ENCODE measurements at places on chromosomes 4 and X.
A peak's percentile ranks its signal among the peaks of the same experiment; 100 is the strongest.

DNA sequence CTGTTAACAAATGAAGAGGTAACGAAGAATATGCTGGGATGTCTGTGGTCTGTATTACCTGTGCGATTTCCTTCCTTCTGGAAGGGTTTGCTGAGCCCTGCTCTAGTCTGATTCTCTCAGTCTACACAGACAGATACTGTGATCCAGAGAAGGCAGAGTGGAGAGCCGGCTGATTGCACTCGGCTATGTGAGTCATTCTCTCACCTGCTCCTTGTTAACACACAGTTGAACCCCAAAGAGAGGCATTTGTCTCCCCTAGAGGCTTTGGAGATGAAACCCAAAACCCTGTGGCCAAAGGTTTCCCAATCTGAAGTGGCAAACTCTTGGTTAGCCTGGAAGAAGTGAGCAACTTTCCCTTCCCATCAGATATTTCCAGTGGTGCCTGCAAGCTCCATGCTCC, 78.1 kb upstream of the GPC4 start:
- DNase-seq: no peak

- no peak for DNase-seq
These were observed 46.7 kb downstream of the TMEM154 start for GRCh38 chr4:152633118-152633517.

DNA sequence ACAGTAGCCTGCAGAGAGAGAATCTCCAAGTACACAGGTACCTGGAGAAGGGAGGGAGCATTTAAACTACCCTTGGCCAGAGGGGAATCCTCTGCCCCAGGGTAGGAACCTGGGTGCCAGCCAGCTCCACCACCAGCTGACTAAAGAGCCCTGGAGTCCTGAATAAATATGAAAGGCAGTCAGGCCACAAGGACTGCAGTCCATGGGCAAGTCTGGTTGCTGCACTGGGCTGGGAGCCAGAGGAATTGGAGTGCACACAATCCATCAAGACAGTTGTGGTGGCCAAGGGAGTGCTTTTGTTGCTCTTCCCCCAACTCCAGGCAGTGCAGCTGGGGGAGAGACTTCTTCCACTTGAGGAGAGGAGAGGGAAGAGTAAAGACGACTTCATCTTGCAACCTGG, 172.5 kb downstream of the HNRNPD start:
- no peak for DNase-seq

DNA sequence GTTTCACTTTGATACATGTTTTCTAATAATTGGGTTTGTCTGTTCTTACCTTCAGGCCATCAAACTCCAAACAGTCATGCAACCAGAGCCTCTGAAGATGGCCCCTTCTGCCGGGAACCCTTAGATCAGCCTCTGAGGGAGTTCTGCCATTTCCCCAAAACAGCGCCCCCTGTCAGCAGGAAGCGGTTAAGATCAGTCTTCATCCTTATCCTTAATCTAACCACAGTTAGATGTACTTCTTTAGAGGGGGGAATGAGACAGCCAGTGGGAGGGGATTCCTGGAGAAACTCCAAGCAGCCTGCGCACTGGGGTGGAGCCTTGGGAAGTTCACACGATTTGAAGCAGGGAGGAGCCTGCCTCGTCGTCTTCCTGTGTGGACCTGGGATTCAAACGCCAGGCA, 185.4 kb downstream of the INPP4B start:
- no peak for DNase-seq

GRCh38 chr4:113747949-113748348, 13.6 kb downstream of the CAMK2D start:
- no peak for DNase-seq

GRCh38 chr4:183636503-183636902, 22.5 kb downstream of the RWDD4 start:
- no peak for DNase-seq

DNA sequence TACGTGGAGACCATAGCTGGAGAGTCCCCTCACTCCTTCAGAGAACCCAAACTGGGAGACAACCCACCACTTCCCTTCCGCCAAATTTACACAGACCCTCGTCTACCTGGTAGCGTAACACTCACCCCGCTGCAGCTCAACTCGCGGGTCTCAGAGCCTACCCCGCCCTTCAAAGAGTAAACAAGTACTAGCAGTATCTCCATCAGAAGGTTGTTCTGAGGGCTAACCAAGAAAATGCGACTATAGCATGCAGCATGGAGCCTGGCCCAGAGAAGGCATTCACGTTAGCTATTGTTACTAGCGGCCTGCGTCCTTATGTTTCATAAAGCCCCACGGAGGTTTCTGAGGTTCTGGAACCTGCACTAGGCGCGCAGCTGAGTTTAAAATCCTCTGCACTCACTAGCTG, 531 bp upstream of the MANBA start:
- DNase-seq: peak; percentile 55

- no peak for DNase-seq
These were observed 105.4 kb upstream of the ANK2 start for GRCh38 chr4:112944006-112944405.

- no peak for DNase-seq
These were observed 620.2 kb upstream of the INTU start for GRCh38 chr4:127012549-127012948.

- DNase-seq: no peak
These were observed 4.3 kb upstream of the WDR13 start for GRCh38 chrX:48592971-48593370.

DNA sequence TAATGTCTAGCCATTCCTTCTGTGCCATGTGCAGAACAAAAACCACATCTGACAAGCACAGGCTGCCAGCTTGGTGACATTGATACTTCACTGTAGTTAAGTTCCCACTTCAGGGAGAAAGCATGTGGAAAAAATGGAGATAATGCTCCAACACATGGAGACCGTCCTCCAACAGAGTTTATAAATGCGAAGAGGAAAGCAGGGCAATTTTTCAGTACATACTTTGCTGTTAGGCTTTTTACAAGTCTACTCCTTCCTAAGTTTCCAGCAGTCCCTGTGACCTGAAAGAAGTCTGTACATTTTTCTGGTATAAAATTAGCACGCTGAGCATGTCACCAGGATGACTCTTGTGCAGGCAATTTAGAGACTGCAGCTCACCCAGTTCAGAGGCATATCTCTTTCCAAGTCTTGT, 766.9 kb upstream of the IGFBP7 start:
- no peak for DNase-seq

- DNase-seq: no peak
These were observed 3.7 kb upstream of the BEX4 start for GRCh38 chrX:103211012-103211715.

DNA sequence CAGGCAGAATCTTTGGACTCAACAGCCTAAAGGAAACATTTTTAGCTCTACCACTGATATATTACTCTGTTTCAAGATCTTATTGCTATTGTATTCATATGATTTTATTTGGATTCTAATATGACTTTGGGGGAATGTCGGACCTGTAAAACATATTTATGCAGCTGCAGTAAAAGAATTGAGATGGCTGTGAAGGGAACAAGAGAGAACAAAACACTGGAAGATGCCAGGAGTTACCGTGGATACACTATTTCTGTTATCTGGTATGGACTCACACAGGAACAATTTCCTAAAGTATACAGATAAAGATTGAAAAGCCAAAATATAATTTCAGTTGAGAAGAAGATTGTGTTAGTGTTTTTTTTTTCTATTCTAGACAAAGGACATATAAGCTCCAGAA, 113.0 kb upstream of the DCLK2 start:
- DNase-seq: no peak

- DNase-seq: no peak
These were observed 15.4 kb upstream of the HSFX2 start for GRCh38 chrX:149610511-149610910.

- DNase-seq: no peak
These were observed 35.6 kb upstream of the CDKN2AIP start for GRCh38 chr4:183408796-183409195.

DNA sequence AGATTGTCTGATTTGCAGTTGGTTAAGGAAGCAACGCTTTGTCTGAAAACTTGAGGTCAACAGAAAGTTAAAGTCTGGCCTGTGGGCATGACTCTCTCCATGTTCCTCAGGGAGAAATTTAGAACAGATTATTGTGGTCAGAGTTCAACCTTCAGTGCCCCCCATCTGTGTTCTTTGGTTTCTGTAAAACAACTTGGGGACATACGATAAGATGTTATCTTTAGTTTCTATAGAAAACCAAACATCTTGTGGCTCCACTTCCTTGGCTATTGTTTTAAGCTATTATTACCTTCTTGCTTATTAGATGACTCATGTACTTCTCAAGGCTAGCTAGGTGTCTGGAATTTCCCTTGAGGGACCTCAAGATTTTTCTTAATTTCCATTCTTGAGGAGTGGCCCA, 507.7 kb downstream of the PDHA2 start:
- DNase-seq: no peak

- no peak for DNase-seq
These were observed 254.8 kb downstream of the PCDH10 start for GRCh38 chr4:133403913-133404312.

DNA sequence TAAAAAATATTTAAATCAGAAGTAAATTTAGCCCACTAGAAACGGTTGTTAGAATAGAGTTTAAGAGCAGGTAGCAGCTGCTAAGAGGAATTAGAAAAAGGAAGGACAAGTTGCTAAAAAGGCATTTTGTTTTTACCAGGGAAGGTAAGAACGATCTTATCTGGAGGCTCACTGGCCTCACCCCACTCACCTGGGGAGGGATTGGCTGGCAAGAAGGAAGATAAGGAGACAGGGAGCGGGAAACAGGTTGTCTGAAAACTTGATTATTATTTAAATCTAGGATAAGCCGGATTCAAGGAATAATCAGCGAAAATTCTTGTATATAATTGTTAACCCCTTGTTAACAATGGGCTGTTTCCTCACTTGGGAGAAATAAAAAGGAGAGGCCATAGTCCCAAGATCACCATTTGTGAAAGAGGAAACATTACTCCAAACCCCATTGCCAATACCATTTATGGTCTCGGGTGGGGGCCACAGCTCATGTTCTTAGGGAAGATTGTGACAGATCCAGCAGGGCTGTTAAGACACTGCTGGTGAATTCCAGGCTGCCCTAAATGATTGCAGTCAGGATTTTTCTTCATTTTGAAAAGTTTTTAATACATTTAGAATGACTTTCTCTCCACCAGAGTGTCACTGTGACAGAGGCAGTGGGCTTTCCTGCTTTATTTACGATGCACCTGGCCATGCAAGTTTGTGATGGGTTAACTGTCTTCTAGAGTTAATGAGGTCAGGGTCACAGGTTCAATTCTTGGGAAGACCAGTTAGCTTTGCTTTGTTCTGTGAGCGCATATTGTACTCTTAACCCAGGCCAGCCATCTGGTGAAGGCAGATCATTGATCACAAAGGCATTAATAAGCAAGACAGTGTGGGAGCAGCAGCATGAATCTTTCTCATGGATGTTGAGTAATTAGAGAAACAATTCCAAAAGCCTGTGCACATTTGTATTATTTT, 106.6 kb downstream of the CEP135 start:
- DNase-seq: no peak

DNA sequence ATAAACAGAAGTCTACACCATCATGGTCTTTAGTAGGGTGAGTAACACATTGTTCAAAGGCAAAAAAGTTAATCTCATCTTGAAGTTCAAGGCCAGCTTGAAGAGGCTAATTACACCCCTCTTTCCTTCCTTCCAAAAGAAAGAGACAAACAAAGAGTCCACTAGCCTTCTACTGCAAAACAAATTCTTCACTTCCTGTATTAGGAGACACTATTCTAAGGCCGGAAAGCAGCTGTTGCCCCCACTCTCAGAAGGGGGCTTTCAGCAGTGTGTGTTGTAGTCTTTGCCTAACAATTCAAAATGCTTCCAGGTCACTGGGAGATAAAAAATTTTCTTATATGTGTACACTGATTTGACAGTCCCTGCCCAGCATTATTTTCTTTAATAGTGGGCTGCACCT, 25.1 kb downstream of the RASGEF1B start:
- no peak for DNase-seq

DNA sequence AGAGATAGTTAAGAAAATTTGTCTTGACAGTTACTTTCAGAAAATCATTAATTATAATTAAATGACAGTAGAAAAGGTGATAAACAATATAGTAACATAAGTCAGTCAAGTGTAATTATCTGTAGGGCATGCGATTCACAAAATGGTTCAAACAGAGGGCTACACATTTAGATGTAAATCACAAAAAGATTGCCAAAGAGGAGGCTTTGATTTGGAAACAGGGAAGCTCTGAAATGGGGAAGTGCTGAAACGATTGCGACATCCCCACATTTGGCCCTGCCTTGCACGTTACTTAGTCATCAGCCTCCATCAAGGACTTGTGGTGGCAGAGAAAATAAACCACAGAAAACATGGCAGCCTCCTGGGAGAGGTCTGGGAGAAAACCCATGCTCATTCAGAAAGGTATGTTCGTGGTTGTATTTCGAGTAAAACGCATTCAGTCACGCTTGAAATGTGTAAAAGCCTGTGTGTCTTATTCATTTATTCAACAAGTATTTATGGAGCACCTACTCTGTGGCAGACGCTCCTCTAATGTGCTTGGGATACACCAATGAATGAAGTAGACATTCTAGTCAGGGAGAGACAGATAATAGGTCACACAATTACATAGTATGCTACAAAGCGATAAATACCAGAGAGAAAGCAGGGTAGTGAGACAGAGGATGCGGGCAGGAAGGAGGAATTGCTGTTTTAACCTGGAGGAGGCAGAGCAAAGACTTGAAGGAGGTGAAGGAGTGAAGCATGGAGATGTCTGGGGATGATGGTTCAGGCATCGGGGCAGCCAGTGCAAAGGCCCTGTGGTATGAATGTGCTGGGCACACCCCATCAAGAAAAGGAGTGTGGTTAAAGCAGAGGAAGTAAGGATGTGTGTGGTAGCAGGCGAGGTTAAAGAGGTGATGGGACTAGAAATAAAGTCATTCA, 7.8 kb downstream of the RBM47 start:
- DNase-seq: no peak

DNA sequence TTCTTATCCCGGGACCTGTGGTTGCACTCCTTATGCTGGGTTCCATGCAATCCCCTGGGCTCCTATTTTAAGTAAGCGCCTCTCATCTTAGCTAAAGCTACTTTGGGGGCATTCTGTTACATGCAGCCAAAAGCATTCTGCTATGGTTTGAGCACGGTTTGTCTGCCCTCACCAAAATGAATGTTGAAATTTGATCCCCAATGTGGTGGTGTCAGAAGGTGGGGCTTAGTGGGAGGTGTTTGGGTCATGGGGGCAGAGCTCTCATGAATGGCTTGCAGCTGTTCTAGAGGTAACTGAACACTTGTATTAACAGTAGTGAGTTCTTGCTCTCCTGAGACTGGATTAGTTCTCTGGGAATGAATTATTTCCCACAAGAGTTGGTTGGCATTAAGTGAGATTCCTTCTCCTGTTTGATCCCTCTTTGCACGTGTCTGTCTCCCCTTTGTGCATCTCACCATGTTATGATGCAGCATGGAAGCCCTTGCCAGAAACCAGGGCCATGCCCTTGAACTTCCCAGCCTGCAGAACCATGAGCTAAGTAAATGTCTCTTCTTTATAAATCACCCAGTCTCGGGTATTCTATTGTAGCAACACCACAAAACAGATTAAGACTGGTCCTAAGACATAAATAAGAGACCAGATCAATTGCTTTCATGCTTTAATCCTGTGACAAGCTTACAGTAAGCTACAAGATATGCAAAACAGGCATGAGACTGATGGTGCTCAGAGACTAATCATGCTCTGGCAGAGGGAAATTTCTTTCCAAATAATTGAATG, 141.8 kb downstream of the TSPAN5 start:
- no peak for DNase-seq

Measured in occipital lobe (tissue), 3 donors.